Karpas-422 (cell line): ENCODE measurements at places on chromosomes 5 and 9. TPM values are rescaled to one million over a fixed set of nuclear protein-coding genes. Genes with fewer than 3 reads are reported as not detected.

Gene OR1B1
- not detected in 2 replicates for total RNA-seq

Gene SLC34A3
- total RNA-seq = not detected in 2 replicates

Gene ZBTB34
- 4.6 and 8.1 TPM in 2 replicates for total RNA-seq

Gene DMGDH
- not detected in 2 replicates for total RNA-seq

Gene PRDM12
- total RNA-seq = 0.07 TPM in 1 of 2 replicates, not detected in the other

Gene LNPEP
- 38.2 and 92.3 TPM in 2 replicates for total RNA-seq

Gene WDR38
- total RNA-seq = not detected in 2 replicates

Gene PIP5K1B
- not detected in 2 replicates for total RNA-seq

Gene SPATA24
- 4.6 and 7.7 TPM in 2 replicates for total RNA-seq

Gene TNFSF8
- total RNA-seq = 17.9 and 19.6 TPM in 2 replicates

Gene C9orf153
- 2.9 TPM in 1 of 2 replicates, not detected in the other for total RNA-seq

Gene COL15A1
- 0.40 and 0.93 TPM in 2 replicates for total RNA-seq

Gene FOXD4
- total RNA-seq = 0.93 and 2.4 TPM in 2 replicates

Gene NTRK2
- not detected in 2 replicates for total RNA-seq

Gene OBP2B
- total RNA-seq = not detected in 2 replicates

Gene TMEM215
- total RNA-seq = not detected in 2 replicates
